ENCODE measurements at places on chromosomes 5 and 9.

DNA sequence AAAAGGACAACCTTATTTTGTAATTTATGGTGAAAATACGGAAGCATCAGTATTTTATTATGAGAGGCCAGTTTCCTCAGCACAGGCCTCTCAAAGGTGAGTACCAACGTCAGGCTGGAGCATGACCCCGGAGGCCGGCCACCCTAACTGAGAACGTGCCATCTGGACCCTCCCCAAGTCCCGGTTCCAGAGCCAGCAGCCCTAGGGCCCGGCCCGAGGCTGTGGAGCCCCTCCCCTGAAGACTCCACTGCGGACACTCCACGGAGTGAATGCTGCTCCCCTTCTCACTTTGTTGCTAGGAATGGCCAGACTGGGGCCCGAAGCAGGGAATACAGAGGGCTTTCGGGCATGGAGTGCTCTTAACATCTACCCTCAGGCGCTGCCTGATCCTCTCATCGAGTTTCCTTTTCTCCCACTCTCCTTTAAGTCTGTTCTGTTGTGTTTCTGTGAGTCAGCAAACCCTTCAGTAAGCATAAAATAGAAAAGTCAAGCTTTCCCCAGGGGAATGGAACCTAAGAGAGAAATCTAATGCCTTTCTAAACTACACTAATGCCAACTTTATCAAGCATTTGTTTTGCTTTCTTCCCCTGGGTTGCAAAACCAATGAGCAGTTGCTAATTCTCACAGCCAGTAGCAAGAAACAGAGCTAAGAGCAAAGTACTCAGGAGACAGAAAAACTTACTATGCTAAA, 4.5 kb downstream of the BRD9 start:
- no peak for DNase-seq

DNA sequence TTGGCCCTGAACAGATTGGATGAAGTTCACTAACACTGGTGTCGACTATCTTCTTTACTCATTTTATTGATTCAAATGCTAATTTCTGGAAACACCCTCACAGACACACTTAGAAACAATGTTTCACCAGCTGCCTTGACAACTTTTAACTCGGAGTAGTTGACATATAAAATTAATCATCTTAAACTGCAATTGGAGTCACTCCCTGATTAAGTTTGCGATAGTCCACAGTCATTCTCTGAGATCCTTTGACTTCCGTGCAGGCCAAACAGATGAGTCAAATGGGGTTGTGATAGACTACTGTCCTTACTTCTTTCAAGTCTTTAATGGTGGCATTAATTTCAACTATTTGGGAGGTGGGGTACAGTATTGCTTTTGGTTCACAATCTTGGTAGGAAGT, 114.4 kb upstream of the PCSK1 start:
- no peak for DNase-seq

- no peak for DNase-seq
Observed at GRCh38 chr5:111551161-111551560, 38.8 kb upstream of the STARD4 start.

GRCh38 chr9:16385590-16385989, 484.9 kb downstream of the BNC2 start:
- no peak for DNase-seq

DNA sequence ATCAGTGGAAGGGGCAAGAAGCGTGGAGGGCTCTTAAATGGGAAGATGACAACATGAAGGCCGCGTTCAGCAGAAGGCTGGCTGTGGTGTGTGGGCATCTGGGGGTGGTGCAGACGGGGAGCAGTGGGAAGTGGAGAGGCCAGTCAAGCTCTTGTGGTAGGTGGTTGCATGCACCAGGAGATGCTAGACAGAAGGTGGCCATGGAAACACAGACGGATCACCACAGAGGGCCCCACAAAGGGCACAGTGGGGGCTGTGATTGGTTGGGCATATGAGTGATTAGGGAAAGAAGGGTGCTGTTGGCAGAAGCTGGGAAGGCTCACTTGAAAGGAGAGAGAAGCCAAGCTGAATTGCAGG, 14.7 kb downstream of the MTMR12 start:
- DNase-seq = no peak

DNA sequence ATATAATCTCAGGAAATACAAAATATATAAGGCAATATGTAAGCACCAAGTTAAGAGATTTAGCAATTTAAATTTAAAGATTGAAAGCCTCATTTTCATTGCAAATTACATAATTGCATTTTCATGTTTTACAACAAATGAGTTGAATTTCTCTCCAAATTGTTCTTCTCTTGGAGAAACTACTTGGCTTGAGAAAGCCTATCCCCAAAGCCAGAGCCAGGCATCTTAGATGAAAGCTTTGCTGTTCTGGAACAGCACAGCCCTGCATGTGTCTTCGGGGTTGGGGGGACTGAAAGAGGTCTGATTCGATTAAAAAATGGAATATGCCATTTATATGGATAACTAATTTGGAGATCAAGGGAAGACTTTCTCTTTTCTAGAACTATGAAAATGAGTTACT, 212.0 kb downstream of the PARP8 start:
- DNase-seq = no peak

- no peak for DNase-seq
Observed at GRCh38 chr5:134236318-134236717, 10.4 kb upstream of the PPP2CA start.

DNA sequence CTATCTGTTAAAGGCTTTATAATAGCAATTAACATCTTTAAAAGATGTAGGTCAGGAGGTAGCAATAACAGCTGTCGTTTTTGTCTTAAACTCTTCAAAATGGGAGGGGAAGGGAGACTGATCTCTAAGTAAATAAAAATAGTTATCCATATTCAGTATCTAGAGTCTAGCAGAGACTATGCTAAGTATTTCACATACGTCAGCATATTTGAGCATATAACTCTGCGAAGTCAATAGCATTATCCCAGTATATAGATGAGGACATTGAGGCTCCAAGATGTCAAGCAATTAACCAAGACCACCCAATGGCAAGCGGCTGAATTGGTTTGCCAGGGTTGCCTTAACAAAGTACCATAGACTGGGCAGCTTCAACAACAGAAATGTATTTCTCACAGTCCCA, 316.8 kb downstream of the MLLT3 start:
- no peak for DNase-seq

GRCh38 chr5:74199005-74199404, 441.5 kb downstream of the ENC1 start:
- DNase-seq = no peak

DNA sequence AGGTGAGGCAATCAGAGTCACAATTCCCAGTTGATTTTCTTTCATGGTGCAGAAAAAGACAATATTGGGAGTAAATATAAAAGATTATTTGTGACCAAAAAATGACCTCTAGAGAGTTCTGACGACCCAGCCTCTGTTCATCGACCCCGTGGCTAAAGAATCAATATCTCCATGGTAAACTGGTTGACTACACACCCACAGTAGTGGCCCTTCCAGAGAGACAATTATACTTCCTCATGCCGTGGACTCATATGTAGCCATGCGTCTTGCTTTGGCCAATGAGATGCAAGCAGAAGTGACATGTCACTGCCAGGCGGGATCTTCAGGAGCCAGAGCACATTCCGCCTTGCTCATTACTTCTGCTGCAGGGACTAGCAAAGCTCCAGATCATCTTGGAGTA, 163.3 kb upstream of the RAD23B start:
- DNase-seq = no peak

- DNase-seq = no peak
Observed at GRCh38 chr5:92519811-92520632, 1061.0 kb downstream of the NR2F1-AS1 start.

- no peak for DNase-seq
Observed at GRCh38 chr5:102737805-102738469, 17.2 kb upstream of the PAM start.

DNA sequence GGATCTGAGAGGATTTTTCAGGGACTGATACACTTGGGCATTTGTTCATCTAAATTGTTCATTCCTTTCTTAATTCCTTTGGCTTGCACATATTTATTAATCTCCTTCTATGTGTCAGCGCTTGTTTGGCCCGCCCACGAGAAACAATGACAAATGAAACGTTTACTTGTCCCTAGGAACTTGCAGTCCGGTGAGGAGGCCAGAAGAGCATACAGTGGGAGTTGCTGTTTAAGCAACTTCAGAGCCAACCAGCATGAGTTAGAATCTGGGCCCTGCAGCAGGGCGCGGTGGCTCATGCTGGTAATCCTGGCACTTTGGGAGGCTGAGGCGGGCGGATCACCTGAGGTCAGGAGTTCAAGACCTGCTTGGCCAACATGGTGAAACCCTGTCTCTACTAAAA, 18.8 kb downstream of the FBXL7 start:
- DNase-seq = no peak

DNA sequence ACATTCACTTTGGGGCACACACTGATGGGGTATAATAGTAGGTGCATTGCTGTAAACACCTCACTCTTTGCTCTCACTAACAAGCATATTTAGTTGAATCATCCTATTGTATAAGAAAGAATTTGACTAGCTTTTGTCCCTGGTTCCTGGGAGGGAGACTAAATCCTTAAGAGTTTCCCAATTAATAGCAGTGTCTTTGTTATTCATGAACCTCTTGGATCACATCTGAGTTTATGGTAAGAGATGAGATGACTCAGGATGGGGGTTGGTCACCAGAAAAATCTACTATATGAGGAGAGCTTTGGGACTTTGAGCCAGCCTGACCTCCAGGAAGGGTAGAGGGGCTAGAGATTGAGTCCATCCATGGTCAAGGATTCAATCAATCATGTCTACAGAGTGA, 56.8 kb downstream of the PUM3 start:
- no peak for DNase-seq

DNA sequence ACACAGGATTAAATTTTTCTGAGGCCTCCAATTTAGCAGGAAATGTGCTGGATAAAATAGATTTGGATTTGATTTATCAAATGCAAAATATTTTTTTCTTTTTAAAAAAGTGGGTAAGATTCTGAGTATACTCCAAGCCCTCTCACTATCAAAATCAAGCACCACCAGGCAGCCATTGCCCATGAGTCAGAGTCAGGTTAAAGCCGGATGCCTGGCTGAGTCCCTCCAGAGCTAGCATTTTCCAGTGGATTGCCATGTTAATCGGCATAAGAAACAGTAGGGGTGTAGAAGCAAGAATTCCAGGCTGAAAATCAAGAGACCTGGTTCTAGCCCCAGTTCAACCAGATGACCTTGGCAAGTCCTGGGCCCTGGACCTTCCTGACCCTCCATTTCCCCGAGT, 85.3 kb downstream of the FAM114A2 start:
- DNase-seq = no peak

DNA sequence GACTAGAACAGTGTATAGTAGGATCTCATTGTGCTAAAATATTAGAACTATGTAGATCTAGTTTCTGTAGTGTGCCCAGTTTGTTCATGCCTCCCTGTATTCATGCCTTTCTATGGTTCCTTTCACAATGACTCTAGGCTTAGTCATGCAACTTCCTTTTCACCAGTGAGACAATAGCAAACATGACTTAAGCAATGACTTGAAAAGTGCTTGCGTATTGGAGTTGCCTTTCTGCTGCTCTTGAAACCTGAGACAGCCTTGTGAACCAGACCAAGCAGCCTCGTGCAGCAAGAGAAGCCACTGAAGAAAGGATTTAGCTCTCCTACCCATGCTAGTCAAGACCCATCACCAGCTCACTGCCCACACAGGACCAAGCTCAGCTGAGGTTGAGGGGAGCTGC, 294.5 kb upstream of the TAS2R1 start:
- DNase-seq = no peak

DNA sequence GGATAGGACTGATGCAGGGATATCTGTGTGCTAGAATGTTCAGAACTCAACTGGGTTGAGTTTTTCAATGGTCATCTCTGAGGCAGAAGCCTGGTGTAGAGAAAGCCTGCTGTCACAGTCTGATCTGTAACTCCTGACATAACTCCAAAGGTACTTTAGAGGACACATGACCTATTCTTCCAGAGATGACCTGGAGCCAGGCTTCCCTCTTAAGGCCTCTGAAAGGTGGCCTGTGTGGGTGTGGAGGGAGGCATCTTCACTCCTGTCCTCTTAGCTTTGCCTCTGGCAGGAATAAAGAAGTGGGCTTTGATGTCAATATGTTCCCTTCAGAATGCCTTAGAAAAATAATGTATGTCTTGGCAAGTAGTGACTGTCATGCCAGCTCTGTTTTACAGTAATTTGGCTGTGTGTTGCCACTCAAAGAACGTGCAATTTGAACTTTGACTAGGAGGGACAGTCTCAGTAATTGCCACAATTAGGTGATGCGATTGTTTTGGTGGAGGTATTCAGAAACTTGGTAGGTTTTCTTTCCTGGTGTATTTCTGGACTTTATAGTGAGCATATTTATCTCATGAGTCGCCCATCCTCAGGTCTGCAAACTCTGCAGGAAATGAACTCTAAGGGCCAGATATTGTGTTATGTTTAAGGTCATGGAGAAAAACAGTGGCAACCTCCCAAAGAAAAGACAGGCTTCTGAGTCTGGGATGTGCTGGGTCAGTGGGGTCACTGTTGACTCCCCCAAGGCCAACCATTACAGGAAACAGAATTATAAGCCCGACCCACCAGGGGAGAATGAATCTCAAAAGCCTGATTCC, 3.2 kb upstream of the C5orf63 start:
- no peak for DNase-seq

- no peak for DNase-seq
Observed at GRCh38 chr5:112822456-112822855, 38.6 kb upstream of the SRP19 start.

GRCh38 chr5:145473042-145473642, 362.0 kb downstream of the PRELID2 start:
- no peak for DNase-seq

- no peak for DNase-seq
Observed at GRCh38 chr5:143400541-143401226, 2.8 kb downstream of the NR3C1 start.

DNA sequence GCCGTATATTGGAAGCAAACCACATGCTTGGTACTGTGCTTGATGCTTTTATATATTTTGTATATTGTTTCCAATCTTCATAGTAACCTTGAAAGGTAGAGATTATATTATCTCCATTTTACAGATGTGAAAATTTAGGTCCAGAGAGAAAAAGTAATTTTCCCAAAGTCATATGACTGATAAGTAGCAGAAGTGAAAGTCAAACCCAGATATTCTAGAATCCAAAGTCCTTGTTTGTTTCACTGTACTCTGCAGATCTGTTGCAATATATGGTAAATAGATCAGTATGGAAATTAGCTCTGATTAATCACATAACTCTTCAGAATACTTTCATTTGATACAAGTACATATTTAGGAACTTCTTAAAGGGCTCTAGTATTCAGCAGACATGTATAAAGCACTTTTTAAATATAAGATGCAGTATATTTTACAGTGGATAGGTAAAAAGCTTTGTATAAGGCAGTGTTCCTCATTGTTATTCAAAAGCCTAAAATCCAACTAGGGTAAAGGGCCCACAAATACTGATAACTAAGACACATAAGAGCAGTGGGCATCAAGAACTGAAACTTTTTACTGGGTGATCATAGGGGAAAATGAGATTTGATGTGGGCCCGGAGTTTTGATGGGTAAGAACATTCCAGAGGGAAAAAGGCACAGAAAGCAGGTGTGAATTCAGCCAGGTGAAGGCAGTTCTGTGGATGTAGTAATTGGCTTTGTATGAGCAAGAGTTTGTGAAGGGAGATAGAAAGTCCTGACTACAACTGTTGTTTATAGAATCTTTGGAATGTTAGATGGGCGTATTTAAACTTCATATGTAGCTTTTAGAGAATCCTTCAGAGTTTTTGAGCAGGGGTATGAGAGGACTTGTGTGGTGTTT, 25.0 kb downstream of the NDFIP1 start:
- no peak for DNase-seq

- no peak for DNase-seq
Observed at GRCh38 chr9:137520614-137521404, 29.4 kb downstream of the PNPLA7 start.
